ENCODE measurements at places on chromosomes 13 and 19. TPM values are rescaled to one million over a fixed set of nuclear protein-coding genes. Genes with fewer than 3 reads are reported as not detected.

GRCh38 chr13:111429064-111429558 lies 108.7 kb downstream of the TEX29 start:
- no peak for DNase-seq

- DNase-seq: no peak
These were observed 82.3 kb downstream of the RNASEH2B start for GRCh38 chr13:50991579-50992521.

GRCh38 chr19:5059793-5060192 lies 90.9 kb downstream of the KDM4B start:
- DNase-seq: no peak

DNA sequence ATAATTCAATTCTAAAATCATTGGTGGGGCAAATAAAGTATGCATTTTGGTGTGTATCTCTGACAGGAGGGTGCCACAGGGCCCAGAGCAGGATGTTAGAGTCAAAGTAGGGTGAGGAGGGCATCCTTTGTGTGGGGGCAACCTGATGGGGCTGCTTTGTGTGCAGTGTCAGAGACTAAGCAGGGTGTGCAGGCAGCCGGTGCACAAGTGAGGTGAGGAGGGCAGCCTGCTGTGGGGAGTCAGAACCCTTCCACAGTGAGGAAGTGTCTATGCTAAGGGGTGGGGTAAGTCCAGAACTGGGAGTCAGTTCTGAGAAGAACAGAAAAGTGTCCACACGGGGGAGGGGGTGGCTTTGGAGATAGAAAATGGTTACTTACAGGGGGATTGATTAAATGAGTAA lies 40.7 kb downstream of the RB1 start:
- no peak for DNase-seq

DNA sequence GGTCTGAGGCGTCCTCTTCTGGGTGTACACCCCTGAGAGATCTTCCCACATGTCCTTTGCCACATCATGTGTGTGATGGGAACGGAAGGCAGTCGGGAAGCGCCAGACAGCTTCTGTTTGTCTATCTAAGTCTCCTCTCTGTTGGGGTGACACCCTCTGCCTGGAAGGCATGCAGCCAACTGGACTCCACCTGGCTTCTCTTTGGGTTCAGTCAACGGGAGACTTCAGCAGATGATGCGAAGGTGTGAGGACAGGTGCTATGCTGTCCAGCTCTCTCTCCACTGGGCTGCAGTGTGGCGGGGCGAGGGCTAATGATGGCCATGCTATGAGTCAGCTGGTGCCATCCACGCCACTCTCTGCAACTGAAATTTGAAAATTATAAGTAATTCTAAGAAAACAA lies 14.3 kb upstream of the SBK3 start:
- DNase-seq: no peak

DNA sequence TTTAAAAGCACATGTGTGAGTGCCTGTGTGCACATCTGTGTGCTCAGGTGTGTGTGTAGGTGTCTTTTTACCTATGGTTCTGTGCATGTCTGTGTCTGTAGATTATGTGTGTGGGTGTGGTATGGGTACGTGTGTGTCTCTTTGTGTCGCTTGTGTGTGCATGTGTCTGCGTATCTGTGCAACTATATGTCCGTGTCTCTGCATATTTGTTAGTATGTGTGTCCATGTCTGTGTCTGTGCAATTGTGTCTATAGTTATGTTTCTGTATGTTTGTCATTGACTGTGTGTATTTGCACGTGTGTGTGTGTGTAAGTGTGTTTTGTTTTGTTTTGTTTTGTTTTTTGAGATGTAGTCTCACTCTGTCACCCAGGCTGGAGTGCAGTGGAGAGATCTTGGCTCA lies 7.3 kb upstream of the KCTD15 start:
- DNase-seq: no peak

- DNase-seq: no peak
These were observed 4.3 kb upstream of the POSTN start for GRCh38 chr13:37602733-37603381.

The RUVBL2 gene
- 41.7 TPM for total RNA-seq

- no peak for DNase-seq
These were observed 89.8 kb upstream of the ARHGEF7 start for GRCh38 chr13:111025310-111025709.

The LYL1 gene
- 7.2 TPM for total RNA-seq

The LAIR1 gene
- total RNA-seq: 6.3 TPM

DNA sequence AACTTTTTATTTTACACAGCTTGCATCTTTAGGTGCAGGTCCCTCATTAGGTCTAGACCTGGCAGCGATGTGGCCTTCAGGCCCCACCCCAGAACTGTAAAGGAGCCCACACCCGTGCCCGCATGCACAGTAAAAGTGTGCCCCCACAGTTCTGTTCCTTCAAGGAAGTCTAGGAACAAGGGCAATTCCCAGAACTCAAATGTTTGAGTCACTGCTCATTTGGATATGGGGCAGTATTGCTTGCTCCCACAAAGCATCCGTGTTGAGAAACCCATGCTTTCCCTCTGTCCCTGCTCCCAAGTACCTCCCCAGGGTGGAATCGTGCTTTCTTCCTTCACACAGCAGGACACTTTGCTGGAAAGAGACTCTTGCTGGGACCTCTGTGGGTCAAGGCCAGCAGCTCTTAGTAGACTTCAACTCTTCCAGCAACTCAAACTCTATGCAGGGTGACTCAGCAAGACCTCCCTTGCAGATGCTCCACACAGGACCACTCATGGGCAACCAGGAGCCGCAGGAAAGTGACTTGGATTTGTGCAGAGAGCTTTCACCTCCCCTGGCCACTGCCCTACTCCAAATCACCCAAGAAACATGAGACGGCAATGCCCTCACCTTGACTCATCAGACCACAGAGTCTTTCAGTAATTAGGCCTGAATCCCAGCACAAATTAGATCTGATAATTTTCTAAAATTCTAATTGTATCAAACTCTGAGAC lies 12.3 kb downstream of the SLC7A1 start:
- no peak for DNase-seq

The ZNF528 gene
- 10.8 TPM for total RNA-seq

DNA sequence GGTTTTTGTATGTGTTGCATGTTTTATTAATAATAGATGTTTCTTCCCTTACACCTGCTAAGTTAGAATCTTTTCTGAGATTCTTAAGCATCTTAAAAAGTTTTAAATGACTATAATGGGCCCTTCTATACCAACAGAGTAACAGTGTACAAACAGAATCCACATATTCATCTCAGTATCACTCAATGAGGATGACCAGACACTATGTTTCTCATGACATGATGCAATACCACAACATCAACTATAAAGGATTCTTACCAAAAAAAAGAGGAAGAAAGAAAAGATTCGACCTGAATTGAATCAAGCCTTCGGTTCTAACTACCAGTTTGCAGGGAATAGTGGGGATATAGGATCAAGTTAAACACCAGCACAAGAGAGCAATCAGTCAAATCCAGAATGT lies 56.5 kb downstream of the INTS6 start:
- no peak for DNase-seq

- peak; percentile 10 for DNase-seq
These were observed 61.0 kb upstream of the F7 start for GRCh38 chr13:113044391-113045114.

The COX6B2 gene
- total RNA-seq: not detected

GRCh38 chr13:31361673-31362072 lies 161.9 kb downstream of the B3GLCT start:
- DNase-seq: no peak

GRCh38 chr13:63497601-63498000 lies 2082.0 kb upstream of the PCDH20 start:
- no peak for DNase-seq

DNA sequence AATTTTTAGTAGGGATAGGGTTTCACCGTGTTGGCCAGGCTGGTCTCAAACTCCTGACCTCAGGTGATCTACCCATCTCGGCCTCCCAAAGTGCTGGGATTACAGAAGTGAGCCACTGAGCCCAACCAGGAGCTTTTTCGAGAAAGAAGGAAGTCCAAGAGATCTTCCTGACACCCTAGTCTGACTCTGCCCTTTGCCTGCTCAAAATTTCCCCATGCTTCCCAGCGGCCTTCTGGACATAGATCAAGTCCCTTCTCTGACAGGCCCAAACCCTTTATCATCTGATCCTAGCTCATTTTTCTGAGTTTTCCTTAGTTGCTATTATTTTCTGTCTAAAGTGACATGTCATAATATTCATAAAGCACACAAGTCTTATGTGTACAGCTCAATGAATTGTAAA lies 1.5 kb upstream of the BAX start:
- DNase-seq: no peak

DNA sequence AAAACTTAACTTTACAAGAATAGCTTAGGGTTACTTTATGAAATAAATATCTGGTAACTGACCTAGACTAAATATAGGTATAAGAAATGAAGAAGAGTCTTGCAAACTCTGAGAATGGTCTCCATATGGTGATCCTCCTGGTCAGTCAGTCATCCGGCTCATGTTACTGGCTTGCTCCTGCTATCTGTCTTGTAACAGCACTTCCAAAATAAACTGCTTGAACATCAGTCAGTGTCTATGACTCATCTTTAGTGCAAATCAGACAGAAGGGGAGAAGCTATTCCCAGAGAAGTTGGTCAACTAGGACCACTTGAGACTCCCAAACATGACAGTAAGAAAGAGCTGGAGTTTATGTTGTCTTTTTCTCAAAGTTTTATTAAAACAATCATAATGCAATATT lies 1550.9 kb downstream of the PCDH9 start:
- no peak for DNase-seq

GRCh38 chr19:39397360-39398296 lies 6.5 kb downstream of the MED29 start:
- DNase-seq: peak; percentile 96

DNA sequence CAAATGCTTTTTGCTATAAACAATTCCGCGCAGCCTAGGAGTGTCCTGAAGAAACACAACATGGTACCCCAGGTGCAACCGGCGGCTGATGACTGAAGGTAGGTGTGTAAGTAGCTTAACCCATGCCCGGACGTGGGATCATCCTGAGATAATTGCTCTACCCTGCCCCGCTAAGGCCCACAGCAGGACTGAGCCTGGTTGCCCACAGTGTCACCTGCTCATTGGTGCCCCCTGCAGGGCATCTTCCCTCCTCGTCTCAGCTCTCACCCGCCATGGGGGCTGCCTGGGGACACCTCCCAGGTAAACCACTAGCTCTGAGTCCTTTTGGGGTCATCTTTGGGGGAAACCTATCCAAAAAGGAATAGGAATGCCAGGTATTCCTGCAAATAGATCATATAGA lies 22.3 kb downstream of the TMEM161A start:
- no peak for DNase-seq

The URAD gene
- not detected for total RNA-seq
